Uterus (tissue), 4 donors: ENCODE measurements at places on chromosomes 1 and 21.

- H3K27ac ChIP-seq, result no peak overlapping the region
- no peak for DNase-seq
- H3K36me3 ChIP-seq, result no peaks in the 10 kb centered on the region
- H3K4me3 ChIP-seq, result no peak overlapping the region
Measured at GRCh38 chr1:207875532-207875931, 35.4 kb downstream of the CD34 start.

- no peak overlapping the region for H3K4me3 ChIP-seq
- no peaks in the 10 kb centered on the region for H3K27me3 ChIP-seq
- H3K36me3 ChIP-seq, result no peaks in the 10 kb centered on the region
- no peaks in the 10 kb centered on the region for H3K4me1 ChIP-seq
- H3K27ac ChIP-seq, result peak overlapping the region; percentile 36
Measured at GRCh38 chr21:15964236-15964855, 234.6 kb downstream of the USP25 start.

GRCh38 chr1:12436817-12437599, 181.0 kb downstream of the DHRS3 start:
- no peak for DNase-seq
- no peak overlapping the region for H3K4me3 ChIP-seq
- peaks cover 19% of the 10 kb centered on the region for H3K4me1 ChIP-seq
- no peaks in the 10 kb centered on the region for H3K36me3 ChIP-seq
- H3K27me3 ChIP-seq, result no peaks in the 10 kb centered on the region

- peak overlapping the region; percentile 5 for H3K27ac ChIP-seq
- no peak overlapping the region for H3K4me3 ChIP-seq
- H3K27me3 ChIP-seq, result no peaks in the 10 kb centered on the region
- no peak for DNase-seq
Measured at GRCh38 chr1:207873055-207873890, 37.7 kb downstream of the CD34 start.

GRCh38 chr1:81463936-81464837, 336.5 kb upstream of the ADGRL2 start:
- DNase-seq, result no peak
- no peak overlapping the region for H3K4me3 ChIP-seq
- no peaks in the 10 kb centered on the region for H3K4me1 ChIP-seq
- H3K27me3 ChIP-seq, result peaks cover 3% of the 10 kb centered on the region
- no peaks in the 10 kb centered on the region for H3K36me3 ChIP-seq
- H3K27ac ChIP-seq, result no peak overlapping the region

DNA sequence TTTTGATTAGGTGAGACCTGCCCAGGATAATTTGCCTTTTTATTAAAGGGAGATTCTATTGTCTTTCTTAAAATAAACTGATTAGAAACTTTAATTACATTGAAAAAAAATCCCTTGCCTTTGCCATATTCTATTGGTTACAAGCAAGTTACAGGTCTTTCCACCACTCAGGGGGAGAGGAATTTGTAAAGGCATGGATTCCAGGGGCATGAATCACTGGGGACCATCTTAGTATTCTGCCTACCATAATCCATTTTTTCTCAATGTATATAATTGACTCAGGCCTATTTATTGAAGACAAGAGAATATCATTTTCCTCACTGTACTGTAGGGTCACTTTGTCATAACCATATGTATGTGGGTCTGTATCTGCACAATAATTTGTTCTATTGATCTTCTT, 124.3 kb upstream of the PDE4B start:
- no peak overlapping the region for H3K4me3 ChIP-seq
- no peaks in the 10 kb centered on the region for H3K4me1 ChIP-seq
- no peaks in the 10 kb centered on the region for H3K36me3 ChIP-seq
- no peaks in the 10 kb centered on the region for H3K27me3 ChIP-seq
- H3K27ac ChIP-seq, result no peak overlapping the region

GRCh38 chr1:29408831-29409605, 172.7 kb downstream of the PTPRU start:
- H3K4me3 ChIP-seq, result no peak overlapping the region
- no peak overlapping the region for H3K27ac ChIP-seq
- no peaks in the 10 kb centered on the region for H3K36me3 ChIP-seq
- H3K4me1 ChIP-seq, result no peaks in the 10 kb centered on the region
- no peak for DNase-seq

DNA sequence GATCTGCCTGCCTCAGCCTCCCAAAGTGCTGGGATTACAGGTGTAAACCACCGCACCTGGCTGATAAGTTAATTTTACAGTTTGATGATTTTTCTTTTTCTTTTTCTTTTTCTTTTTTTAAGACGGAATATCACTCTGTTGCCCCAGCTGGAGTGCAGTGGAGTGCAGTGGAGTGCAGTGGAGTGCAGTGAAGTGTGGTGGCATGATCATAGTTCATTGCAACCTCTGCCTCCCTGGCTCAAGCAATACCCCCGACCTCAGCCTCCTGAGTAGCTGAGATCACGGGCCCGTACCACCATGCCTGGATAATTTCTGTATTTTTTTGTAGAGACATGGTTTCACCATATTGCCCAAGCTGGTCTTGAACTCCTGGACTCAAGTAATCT, 84.4 kb upstream of the CXADR start:
- no peak for DNase-seq
- no peaks in the 10 kb centered on the region for H3K36me3 ChIP-seq
- no peak overlapping the region for H3K4me3 ChIP-seq

- no peaks in the 10 kb centered on the region for H3K36me3 ChIP-seq
- no peak overlapping the region for H3K27ac ChIP-seq
- DNase-seq, result no peak
- H3K4me1 ChIP-seq, result no peaks in the 10 kb centered on the region
Measured at GRCh38 chr1:30447701-30448100, 275.7 kb downstream of the MATN1 start.

GRCh38 chr1:167991546-167991945, 54.7 kb upstream of the MPC2 start:
- H3K27ac ChIP-seq, result no peak overlapping the region
- H3K4me3 ChIP-seq, result no peak overlapping the region
- no peak for DNase-seq
- H3K36me3 ChIP-seq, result no peaks in the 10 kb centered on the region
- H3K27me3 ChIP-seq, result no peaks in the 10 kb centered on the region
